ENCODE measurements at places on chromosomes 5 and 9. TPM values are rescaled to one million over a fixed set of nuclear protein-coding genes. Genes with fewer than 3 reads are reported as not detected.

The NUTM2G gene
- 1.6 TPM for total RNA-seq

The PRR7 gene
- total RNA-seq: 9.7 TPM

The C1QTNF2 gene
- total RNA-seq: 0.27 TPM

DNA sequence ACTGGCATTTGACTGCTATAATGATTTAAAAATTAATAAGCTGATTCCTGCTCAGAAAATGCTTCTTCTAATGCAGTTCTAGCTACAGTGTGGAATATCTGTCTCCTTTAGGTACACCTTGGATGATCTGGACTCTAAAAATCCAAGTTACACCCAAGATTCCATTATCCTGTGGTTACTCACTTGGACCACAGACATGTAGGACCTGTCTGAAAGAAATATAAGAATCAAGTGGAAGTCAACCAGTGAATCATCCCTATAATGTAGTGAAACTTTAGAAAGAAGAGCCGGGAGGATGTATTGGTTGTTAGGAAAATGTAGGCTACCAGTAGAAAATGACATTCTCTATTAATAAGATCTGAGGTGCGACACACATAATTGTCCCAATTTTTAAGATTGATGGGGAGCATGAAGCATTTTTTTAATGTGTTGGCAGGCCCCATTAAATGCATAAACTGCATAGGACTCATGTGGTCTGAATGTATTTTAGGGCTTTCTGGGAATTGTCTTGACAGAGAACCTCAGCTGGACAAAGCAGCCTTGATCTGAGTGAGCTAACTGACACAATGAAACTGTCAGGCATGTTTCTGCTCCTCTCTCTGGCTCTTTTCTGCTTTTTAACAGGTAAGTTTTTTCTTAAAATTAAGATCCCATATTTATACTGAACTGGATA, at the start of gene SPINK6:
SPINK6 (plus strand) TSS at position 512 of the 673 bp plus-strand sequence; CDS start at position 567, 55 bp downstream.
- H3K27ac ChIP-seq: no peak within 1 kb of the TSS
- H3K4me1 ChIP-seq: 0 out of 2 replicates have a peak, but pooled peaks cover 9% of the 10 kb centered on the region
- no peaks in the 10 kb centered on the region for H3K27me3 ChIP-seq
- H3K36me3 ChIP-seq: no peaks in the 10 kb centered on the region
- H3K4me3 ChIP-seq: no peak within 1 kb of the TSS
- no peak for DNase-seq

GRCh38 chr5:36152324-36153297, 700 bp downstream of the SKP2 start:
- H3K4me3 ChIP-seq: peak overlapping the region; percentile 84
- H3K27ac ChIP-seq: peak overlapping the region; percentile 74
- H3K4me1 ChIP-seq: no peaks in the 10 kb centered on the region

- H3K36me3 ChIP-seq: no peaks in the 10 kb centered on the region
- H3K4me3 ChIP-seq: no peak overlapping the region
- no peaks in the 10 kb centered on the region for H3K27me3 ChIP-seq
- H3K4me1 ChIP-seq: peaks cover 4% of the 10 kb centered on the region
These were observed 211.6 kb downstream of the MAST4 start for GRCh38 chr5:66807743-66808142.

- H3K4me3 ChIP-seq: no peak overlapping the region
- no peaks in the 10 kb centered on the region for H3K4me1 ChIP-seq
- H3K27ac ChIP-seq: no peak overlapping the region
- no peaks in the 10 kb centered on the region for H3K36me3 ChIP-seq
- no peaks in the 10 kb centered on the region for H3K27me3 ChIP-seq
These were observed 284.3 kb downstream of the CCDC171 start for GRCh38 chr9:15837079-15837679.

GRCh38 chr5:100647461-100648230, 112.5 kb downstream of the FAM174A start:
- peaks cover 12% of the 10 kb centered on the region for H3K4me1 ChIP-seq
- H3K36me3 ChIP-seq: no peaks in the 10 kb centered on the region
- peak; percentile 13 for DNase-seq
- no peak overlapping the region for H3K4me3 ChIP-seq
- no peak overlapping the region for H3K27ac ChIP-seq
- no peaks in the 10 kb centered on the region for H3K27me3 ChIP-seq

Data from GM23338 (cell line).